Activated CD8-positive, alpha-beta T cell treated with anti-CD3 and anti-CD28 coated beads, Interleukin-2, amount 10 ng/mL, durations not matched to agents 7 days and 5 days (primary cell): ENCODE measurements at places on chromosomes 12 and 14.

- DNase-seq = no peak
These were observed 75.3 kb upstream of the TMPO start for GRCh38 chr12:98439981-98440581.

- DNase-seq = peak; percentile 12
These were observed 56.3 kb downstream of the NIN start for GRCh38 chr14:50774542-50775267.

DNA sequence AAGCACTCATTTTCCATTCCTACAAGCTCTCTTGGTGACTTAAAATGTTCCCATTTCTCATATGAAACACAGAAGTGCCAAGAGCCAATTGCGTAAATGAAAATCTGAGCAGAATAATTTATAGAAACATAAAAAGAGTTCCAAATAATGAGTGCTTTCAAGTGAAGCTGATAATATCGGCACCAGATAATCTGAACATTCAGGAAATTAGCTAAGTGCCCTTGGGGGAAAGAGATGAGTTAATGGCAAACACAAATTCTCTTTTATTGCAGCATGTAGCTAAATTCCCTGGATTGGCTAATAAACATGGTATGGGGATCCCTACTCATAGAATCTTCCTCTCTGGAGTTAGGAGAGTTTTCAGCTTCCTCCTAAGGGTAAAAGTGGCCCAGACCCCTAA lies 46.7 kb downstream of the DAD1 start:
- DNase-seq = no peak

GRCh38 chr12:45660330-45660729 lies 69.2 kb upstream of the ARID2 start:
- DNase-seq = no peak

DNA sequence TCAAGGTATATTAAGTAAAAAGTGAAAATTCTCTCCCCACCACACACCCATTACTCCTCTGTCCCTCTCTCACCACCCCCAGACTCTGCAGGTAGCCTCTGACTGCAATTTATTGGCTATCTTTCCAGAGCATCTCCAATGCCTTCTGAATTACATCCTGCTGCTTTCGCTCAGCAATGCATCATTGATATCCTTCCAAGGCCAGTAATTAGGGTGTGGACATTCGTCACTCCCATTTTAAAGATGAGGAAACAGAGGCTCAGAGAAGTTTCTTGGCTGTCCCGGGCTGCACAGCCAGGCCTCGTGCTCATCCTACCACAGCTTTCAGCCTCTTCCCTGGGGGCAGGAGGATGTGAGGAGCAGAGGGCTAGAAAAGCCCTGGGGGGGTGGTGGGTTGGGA lies 23.6 kb upstream of the PGF start:
- no peak for DNase-seq
